Heart left ventricle (tissue), 16 donors: ENCODE measurements at places on chromosomes 2 and 18. TPM values are rescaled to one million over a fixed set of nuclear protein-coding genes. Genes with fewer than 3 reads are reported as not detected.

GRCh38 chr2:73987109-73987947 is 2.6 kb downstream of the TET3 start:
- peaks cover 66% of the 10 kb centered on the region for H3K4me1 ChIP-seq
- no peaks in the 10 kb centered on the region for H3K27me3 ChIP-seq
- H3K36me3 ChIP-seq, result no peaks in the 10 kb centered on the region

GRCh38 chr18:65403534-65403933 is 347.3 kb upstream of the CDH7 start:
- no peaks in the 10 kb centered on the region for H3K4me1 ChIP-seq
- H3K4me3 ChIP-seq, result no peak overlapping the region
- no peaks in the 10 kb centered on the region for H3K27me3 ChIP-seq
- no peak for DNase-seq

- no peak overlapping the region for H3K27ac ChIP-seq
- H3K27me3 ChIP-seq, result no peaks in the 10 kb centered on the region
- no peak for DNase-seq
Measured at GRCh38 chr2:99638791-99639190, 149.0 kb upstream of the REV1 start.

The STRADB gene
- total RNA-seq, result 78.4 TPM

DNA sequence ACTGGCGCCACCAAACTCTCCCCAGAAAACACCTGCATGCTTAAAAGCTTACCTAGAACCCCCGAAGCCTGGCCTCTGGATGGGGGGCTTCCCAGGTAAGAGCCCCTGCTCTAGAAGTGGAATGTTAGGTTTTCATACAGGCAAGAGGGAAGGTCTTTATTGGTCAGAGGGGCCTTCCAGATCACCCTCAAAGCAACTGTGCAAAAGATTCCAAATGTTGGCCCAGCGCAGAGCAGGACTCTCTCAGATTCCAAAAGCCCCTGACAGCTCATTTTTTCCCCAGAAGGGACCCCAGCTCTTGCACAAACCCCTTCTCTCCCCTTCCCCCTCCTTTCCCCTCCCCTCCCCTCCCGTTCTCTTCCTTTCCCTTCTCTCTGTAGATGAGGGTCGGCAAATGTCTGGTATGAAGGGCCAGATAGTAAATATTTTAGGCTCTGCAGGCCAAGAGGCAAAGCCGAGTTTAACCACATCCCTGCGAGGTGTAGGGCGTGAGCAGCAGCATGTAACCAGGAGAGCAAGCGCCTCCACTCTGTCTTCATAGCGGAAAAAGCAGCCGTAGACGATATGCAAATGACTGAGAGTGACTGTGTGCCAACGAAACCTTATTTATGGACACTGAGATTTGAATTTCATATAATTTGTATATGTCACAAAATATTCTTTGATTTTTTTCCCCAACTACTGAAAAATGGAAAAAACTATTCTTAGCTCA is 116.9 kb downstream of the SMAD7 start:
- H3K27me3 ChIP-seq, result no peaks in the 10 kb centered on the region
- peaks cover 52% of the 10 kb centered on the region for H3K4me1 ChIP-seq
- no peaks in the 10 kb centered on the region for H3K36me3 ChIP-seq
- peak overlapping the region; percentile 49 for H3K4me3 ChIP-seq
- no peak overlapping the region for H3K27ac ChIP-seq
- DNase-seq, result peak; percentile 28

GRCh38 chr2:3073704-3074103 is 303.9 kb downstream of the EIPR1 start:
- H3K27ac ChIP-seq, result no peak overlapping the region
- no peaks in the 10 kb centered on the region for H3K36me3 ChIP-seq
- no peaks in the 10 kb centered on the region for H3K4me1 ChIP-seq
- DNase-seq, result no peak

DNA sequence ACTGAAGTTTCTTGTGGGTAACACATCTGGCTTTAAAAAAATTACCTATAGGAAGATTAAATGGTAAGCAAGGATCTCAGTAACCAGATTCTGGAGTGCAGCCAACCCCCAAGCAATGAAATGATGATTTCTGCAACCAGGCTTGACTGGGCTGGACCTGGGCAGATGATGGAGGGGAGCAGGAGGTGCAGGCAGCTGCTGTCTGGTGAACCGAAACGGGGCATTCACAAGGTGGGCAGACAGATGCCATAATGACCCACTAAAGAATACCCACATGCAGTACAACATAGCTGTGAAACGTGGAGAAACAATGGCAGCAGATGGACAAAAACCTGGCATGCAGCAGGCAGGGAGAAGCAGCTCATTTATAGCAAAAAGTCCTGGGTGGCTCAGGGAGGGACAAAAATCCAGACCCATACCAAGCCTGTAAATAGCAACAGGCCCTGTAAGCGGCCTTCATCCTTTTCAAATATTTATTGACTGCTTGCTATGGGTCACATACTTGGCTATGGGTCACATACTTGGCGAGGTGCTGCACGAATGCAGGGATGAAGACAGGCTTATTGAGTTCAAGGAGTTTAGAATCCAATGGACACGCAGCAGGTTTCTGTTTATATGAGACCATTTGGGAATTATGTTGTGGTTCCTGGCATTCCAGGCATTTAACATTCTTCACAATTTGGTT is 244.7 kb downstream of the HRH4 start:
- no peaks in the 10 kb centered on the region for H3K4me1 ChIP-seq
- H3K36me3 ChIP-seq, result no peaks in the 10 kb centered on the region
- no peak overlapping the region for H3K4me3 ChIP-seq
- no peaks in the 10 kb centered on the region for H3K27me3 ChIP-seq

- no peaks in the 10 kb centered on the region for H3K27me3 ChIP-seq
- H3K27ac ChIP-seq, result peak overlapping the region; percentile 23
- peaks cover 21% of the 10 kb centered on the region for H3K4me1 ChIP-seq
- no peaks in the 10 kb centered on the region for H3K36me3 ChIP-seq
- no peak overlapping the region for H3K4me3 ChIP-seq
Measured at GRCh38 chr2:30625701-30626100, 178.7 kb downstream of the LCLAT1 start.

The LOXHD1 gene
- total RNA-seq, result 0.21 TPM

The INSIG2 gene
- total RNA-seq, result 14.3 TPM

The GALNT13 gene
- total RNA-seq, result 0.22 TPM

- H3K27ac ChIP-seq, result no peak overlapping the region
- no peak for DNase-seq
- H3K36me3 ChIP-seq, result no peaks in the 10 kb centered on the region
- H3K4me1 ChIP-seq, result peaks cover 10% of the 10 kb centered on the region
- H3K27me3 ChIP-seq, result no peaks in the 10 kb centered on the region
Measured at GRCh38 chr2:28387082-28387960, 5.3 kb upstream of the FOSL2 start.

The TRIB2 gene
- total RNA-seq, result 34.3 TPM

DNA sequence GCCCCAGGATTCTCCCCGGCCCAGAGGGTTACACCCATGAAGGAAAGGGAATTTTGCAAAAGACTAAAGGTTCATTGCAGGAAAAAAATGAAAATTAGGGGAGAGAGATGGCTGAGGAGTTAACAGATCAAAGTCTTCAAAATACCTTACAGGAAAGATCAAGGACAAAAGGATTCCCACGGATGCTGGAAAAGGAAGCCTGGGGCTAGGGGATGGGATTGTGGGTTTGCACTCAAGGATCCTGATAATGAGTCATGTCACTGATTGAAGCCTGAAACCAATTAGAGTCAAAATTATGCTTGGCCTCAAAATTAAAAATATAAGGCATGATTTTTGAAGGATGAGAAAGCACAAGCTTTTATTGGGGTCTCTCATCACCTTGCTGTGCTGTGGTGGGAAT is 32.6 kb upstream of the COPS8 start:
- DNase-seq, result no peak
- H3K27me3 ChIP-seq, result no peaks in the 10 kb centered on the region
- no peaks in the 10 kb centered on the region for H3K36me3 ChIP-seq
- H3K4me3 ChIP-seq, result no peak overlapping the region
- H3K27ac ChIP-seq, result no peak overlapping the region

DNA sequence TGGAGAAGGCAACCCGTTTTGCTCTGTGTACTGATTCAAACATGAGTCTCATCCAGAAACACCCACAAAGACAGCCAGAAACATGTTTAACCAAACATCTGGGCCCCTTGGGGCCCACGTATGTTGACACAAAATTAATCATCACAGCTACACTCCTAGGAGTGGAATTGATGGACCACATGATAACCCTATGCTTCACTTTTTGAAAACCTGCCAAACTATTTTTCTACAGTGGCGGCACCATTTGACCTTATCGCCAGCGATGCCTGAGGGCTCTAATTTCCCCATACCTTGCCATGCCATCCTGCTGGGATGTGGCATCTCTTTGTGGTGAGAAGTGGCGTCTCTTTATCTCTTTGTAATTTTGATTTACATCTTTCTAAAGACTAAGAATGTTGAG is 38.5 kb downstream of the PSMG2 start:
- H3K36me3 ChIP-seq, result no peaks in the 10 kb centered on the region
- H3K27ac ChIP-seq, result no peak overlapping the region
- no peaks in the 10 kb centered on the region for H3K4me1 ChIP-seq
- no peak for DNase-seq
- H3K27me3 ChIP-seq, result no peaks in the 10 kb centered on the region
- no peak overlapping the region for H3K4me3 ChIP-seq

The VSNL1 gene
- total RNA-seq, result 25.1 TPM

GRCh38 chr2:187590175-187590574 is 35.9 kb upstream of the TFPI start:
- no peaks in the 10 kb centered on the region for H3K4me1 ChIP-seq
- no peaks in the 10 kb centered on the region for H3K27me3 ChIP-seq
- DNase-seq, result no peak
- H3K36me3 ChIP-seq, result no peaks in the 10 kb centered on the region

DNA sequence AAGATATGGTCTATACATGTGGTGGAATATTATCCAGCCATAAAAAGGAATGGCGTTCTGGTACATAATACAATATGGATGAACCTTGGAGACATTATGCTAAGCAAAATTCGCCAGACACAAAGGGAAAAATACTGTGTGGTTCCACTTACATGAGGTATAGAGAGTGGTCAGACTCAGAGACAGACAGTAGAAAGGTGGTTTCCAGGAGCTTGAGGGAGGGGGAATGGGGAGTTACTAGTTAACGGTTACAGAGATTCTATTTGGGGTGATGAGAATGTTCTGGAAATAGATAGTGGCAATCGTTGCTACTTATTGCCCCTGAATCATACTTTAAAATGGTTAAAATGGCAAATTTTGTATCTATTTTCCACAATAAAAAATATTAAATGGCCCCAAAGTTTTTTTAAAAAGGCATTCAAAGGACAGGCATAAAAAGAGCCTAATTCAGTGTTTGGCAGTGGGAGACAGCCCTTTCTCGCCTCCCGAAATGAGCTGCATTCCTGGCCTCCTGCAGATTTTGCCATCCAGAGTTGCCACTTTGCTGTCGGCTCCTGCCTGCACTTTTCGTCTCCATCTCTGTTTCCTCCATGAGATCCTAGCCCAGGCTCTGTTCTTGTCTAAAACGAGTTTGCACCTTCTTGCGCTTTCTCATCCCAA is 13.5 kb downstream of the TNFRSF11A start:
- H3K27me3 ChIP-seq, result peaks cover 16% of the 10 kb centered on the region
- H3K4me3 ChIP-seq, result no peak overlapping the region
- H3K4me1 ChIP-seq, result peaks cover 7% of the 10 kb centered on the region
- DNase-seq, result no peak

GRCh38 chr2:62881162-62881795 is 169.4 kb upstream of the OTX1 start:
- peaks cover 6% of the 10 kb centered on the region for H3K36me3 ChIP-seq
- no peaks in the 10 kb centered on the region for H3K27me3 ChIP-seq
- no peak overlapping the region for H3K27ac ChIP-seq
- peaks cover 5% of the 10 kb centered on the region for H3K4me1 ChIP-seq
- no peak overlapping the region for H3K4me3 ChIP-seq

DNA sequence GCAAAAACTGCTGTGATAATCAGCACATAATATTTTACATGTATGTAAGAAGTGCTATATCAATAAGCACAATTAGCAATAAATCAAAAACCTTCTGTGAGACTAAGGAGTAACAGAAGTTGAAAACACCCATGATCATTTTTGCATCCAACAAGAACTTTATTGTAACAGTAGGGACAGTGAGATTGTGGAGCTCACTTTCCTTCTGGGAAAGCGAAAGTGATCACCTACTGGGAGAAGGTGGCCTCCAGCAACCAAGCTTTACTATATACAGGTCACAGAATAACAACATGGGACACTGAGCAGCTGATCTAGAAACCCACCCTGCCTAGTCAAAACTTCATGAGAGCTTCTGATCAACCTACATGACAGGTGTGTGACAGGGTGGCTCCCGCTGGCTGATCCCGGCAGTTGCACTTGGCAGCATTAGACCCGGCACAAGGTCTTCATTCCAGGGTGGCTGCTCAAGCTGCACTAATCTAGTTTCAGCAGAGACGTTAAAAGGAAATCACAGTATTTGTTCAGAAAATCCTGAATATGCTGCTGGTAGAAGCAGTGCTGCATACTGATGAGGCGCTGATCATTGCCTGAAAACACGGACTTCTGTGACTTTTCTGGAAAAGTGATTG is 63.5 kb upstream of the ARL5A start:
- H3K36me3 ChIP-seq, result no peaks in the 10 kb centered on the region
- peak overlapping the region; percentile 20 for H3K4me3 ChIP-seq
- H3K27me3 ChIP-seq, result no peaks in the 10 kb centered on the region
- peaks cover 11% of the 10 kb centered on the region for H3K4me1 ChIP-seq
- DNase-seq, result no peak
- no peak overlapping the region for H3K27ac ChIP-seq

The MC4R gene
- total RNA-seq, result not detected

- DNase-seq, result no peak
- H3K4me3 ChIP-seq, result no peak overlapping the region
- no peak overlapping the region for H3K27ac ChIP-seq
- no peaks in the 10 kb centered on the region for H3K36me3 ChIP-seq
Measured at GRCh38 chr2:176931588-176932563, 280.7 kb upstream of the HNRNPA3 start.

The INPP5D gene
- 2.8 TPM for total RNA-seq

- peaks cover 18% of the 10 kb centered on the region for H3K4me1 ChIP-seq
- H3K36me3 ChIP-seq, result peaks cover 54% of the 10 kb centered on the region
- H3K27ac ChIP-seq, result no peak overlapping the region
- DNase-seq, result no peak
Measured at GRCh38 chr2:159716857-159717256, 4.6 kb downstream of the MARCHF7 start.

The GAD1 gene
- total RNA-seq, result not detected

GRCh38 chr2:173357346-173357745 is 2.7 kb downstream of the CDCA7 start:
- DNase-seq, result no peak
- peaks cover 25% of the 10 kb centered on the region for H3K4me1 ChIP-seq
- no peaks in the 10 kb centered on the region for H3K36me3 ChIP-seq
- no peak overlapping the region for H3K27ac ChIP-seq
- peaks cover 27% of the 10 kb centered on the region for H3K27me3 ChIP-seq
- H3K4me3 ChIP-seq, result no peak overlapping the region

- DNase-seq, result no peak
- no peaks in the 10 kb centered on the region for H3K27me3 ChIP-seq
- no peak overlapping the region for H3K4me3 ChIP-seq
- no peaks in the 10 kb centered on the region for H3K4me1 ChIP-seq
- H3K27ac ChIP-seq, result no peak overlapping the region
- no peaks in the 10 kb centered on the region for H3K36me3 ChIP-seq
Measured at GRCh38 chr18:43627848-43628530, 350.7 kb upstream of the SYT4 start.

GRCh38 chr2:85524336-85524908 is 14.5 kb upstream of the MAT2A start:
- DNase-seq, result peak; percentile 58
- no peaks in the 10 kb centered on the region for H3K36me3 ChIP-seq
- H3K4me3 ChIP-seq, result no peak overlapping the region
- H3K27me3 ChIP-seq, result no peaks in the 10 kb centered on the region

- DNase-seq, result no peak
- no peak overlapping the region for H3K4me3 ChIP-seq
- no peak overlapping the region for H3K27ac ChIP-seq
- H3K4me1 ChIP-seq, result no peaks in the 10 kb centered on the region
- no peaks in the 10 kb centered on the region for H3K27me3 ChIP-seq
- H3K36me3 ChIP-seq, result no peaks in the 10 kb centered on the region
Measured at GRCh38 chr2:205076405-205076804, 531.1 kb downstream of the PARD3B start.
